ENCODE measurements at places on chromosomes 1 and 21.

GRCh38 chr1:34144766-34145165 lies 20.3 kb downstream of the CSMD2 start:
- no peak for DNase-seq

DNA sequence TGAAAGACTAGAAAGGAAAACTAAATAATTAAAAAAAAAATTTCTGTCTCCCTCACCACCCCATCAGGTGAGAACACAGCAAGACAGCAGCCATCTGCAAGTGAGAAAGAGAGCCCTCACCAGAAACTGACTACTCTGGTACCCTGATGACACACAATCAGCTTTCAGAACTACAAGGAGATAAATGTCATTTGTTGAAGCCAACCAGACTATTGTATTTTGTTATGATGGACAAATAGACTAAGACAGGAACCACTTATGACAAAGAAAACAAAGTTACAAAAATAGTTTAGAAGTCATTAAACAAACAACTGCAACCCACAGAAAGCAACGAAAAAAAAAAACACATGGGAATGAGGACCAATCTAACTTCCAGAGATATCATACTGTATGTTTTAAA lies 98.3 kb downstream of the FAF1 start:
- DNase-seq, result no peak

- DNase-seq, result peak; percentile 11
Observed at GRCh38 chr1:118143121-118143520, 41.9 kb downstream of the SPAG17 start.

DNA sequence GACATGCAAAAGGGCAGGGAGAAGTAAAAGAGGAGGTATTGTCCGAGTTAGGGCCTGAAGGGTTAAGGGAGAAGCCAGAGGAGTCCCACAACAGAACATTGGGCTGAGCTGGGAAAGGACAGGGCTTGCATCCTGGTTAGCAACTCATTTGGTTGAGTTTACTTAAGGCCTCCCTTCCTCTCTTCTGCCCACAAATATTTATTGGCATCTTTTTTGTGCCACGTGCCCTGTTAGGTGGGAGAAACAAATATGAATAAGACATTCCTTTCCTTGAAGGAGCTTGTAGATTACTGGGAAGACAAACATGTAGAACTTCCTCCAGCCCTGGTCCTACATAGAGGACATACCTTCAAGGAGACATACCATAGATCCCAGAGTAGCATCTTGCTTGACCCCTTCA lies 53.0 kb upstream of the PRELP start:
- peak; percentile 50 for DNase-seq

DNA sequence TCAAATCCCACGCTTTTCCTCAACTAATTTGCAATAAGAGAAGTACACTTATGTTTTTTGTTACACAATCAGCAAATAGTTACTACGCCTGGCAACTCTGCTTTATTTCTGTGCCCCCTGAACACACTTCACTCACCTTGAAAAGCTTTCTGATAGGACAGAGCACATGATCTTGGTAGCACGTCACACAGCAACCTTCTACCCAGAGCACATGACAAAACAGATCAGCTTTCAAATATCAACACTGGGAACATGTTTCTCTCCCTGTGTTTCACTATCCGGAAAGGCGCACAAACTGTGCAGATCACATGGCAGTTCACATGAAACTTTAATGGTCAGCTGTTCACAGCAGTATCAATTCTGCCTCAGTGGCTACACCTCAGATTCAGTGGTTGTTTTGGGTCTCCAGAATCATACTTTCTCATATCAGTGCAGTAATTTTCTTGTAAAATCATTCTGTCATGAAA lies 2.2 kb downstream of the SLC19A2 start:
- DNase-seq, result no peak

DNA sequence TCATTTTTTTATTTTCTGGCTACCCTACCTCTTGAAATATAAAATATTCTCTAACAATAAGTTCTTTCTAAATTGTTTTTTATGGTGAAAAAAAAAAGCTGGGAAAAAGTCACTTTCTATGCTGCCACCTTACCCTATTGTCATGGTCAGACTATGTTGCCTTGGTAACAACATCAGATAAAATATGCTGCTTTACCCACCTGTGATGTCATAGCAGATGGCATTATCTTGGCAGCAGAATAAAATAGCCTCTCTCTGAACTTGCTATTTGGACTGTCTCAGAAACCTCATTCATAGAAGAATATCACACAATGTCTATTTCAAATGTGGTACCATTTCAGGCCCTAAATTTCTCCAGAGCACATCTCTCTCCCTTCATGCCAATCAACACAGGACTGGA lies 69.6 kb upstream of the SGIP1 start:
- DNase-seq, result no peak

All from AG09309 (cell line).